ENCODE measurements at places on chromosomes 12 and 14.

DNA sequence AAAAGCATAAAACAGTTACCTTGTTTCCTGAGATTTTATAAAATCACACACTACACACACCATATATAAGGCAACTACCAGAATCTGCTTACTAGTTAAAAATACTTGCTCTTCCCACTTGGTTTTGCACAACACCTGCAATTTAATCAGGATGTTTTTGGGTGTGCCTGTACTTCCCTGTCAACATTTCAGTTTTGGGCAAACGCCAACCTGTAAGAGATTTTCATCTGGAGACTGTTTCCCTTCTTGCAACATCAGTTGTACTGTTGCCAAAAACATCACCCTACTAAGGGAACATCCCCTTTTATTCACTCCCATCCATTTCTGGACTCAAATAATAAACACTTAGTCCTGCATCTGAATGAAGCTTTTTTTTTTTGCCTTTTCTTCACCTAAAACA lies 172.3 kb downstream of the DUSP6 start:
- DNase-seq = peak; percentile 88

- no peak for DNase-seq
Measured at GRCh38 chr14:43697003-43697402, 810.1 kb downstream of the FSCB start.

- DNase-seq = no peak
Measured at GRCh38 chr12:66251049-66251448, 51.2 kb upstream of the HELB start.

DNA sequence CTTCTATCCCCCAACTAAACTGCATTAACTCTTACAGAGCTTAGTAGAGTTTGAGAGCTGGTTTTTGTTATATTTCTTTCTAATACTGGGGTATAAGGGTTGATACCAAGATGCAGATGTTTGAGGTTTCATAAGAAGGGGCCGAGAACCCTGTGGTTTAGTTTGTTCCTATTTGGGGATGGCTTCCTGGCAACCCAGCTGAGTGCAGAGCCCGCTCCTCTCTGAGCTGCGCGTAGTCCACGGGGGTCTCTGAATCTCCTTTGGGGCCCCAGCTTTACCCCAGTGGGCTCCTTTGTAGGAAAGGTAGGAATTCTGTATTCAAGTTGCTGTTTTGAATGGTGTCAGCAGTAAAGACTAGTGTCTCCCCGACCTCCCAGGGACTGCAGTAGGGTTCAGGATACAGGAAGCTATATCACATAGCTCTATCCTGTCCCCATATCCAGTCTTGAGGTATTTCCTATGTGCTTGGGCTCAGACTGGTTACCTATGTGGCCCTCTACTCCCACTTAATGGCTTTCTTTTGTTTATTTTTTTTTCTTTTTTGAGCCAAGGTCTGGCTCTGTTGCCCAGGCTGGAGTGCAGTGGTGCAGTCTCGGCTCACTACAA lies 25.4 kb downstream of the PLXNC1 start:
- no peak for DNase-seq

GRCh38 chr14:73460691-73461127 lies 2.4 kb upstream of the NUMB start:
- peak; percentile 61 for DNase-seq

GRCh38 chr12:131384544-131384855 lies 326.4 kb upstream of the SFSWAP start:
- DNase-seq = no peak

DNA sequence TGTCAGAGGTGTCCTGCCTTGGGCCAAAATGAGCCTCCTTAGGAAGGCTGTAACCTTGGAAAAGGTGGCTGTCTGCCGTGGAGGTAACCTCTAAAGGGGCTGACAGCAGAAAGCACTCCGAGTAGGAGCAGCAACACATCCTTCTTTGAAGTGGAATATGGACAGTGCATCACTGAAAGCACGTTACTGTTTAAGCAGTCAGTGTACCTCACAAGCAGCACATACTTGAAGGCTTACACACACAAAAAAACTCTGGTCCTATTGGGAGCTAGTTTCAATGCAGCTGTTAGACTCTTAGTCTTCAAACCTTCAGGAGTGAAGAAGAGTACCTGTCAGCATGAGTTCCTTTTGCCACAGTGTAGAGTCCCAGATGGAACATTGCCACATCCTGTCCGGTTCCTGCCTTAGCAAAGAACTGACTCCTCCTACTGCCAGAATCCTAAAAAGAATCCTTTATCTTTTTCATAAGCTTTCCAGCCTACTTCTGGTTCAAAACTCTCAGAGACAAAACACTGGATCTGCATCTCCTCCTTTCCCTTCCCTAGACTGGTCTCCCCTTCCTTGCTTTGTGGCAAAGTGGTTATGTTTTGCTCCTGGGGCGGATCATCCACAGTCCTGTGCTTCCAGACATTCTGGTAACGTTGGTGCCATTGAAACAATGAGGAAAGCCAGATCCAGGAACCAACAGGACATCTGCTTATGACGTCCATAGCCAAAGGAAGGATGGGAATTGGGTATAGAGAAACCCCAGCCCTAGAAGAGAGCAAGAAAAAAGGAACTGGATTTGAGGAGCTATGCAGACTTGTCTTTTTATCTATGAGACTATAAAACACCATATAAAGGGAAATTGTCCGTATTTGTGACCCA lies 8.5 kb upstream of the MDM1 start:
- no peak for DNase-seq

- no peak for DNase-seq
Measured at GRCh38 chr14:21036751-21037150, 2.1 kb upstream of the RNASE13 start.

DNA sequence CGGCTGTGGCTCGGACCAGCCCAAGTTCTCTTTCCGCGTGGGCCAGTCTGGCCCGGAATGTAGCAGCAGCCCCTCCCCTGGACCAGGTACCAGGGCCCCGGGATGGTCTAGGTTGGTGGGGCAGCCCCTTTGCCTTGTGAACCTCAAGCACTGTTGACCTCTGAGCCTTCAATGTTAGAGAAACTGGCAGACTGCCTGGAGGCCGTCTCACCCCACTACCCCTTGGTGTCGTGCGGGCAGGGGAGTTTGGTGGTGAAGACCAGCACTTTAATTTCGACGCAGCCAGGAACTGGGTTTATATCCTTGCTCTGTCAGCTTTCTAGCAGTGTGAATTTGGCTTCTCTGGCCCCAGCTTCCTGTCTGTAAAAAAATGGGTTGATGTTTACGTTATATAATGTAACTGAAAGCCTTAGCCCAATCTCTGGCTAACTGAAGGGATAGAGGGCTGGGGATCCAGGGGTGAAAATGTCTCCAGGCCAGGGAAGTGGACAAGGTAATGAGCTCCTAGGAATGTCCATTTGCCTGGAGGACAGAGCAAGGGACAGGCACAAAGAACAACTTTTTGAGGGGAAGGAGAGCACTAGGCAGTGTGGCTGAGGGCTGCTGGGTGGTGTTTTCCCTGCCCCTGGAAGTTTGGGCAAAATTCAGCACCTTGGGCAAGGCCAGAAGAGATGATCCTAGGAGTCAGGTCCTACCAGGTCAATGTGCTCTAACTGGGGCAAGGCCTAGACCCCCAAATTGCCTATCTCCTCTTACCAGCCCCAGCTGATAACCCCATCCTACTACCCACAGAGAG lies 11.4 kb downstream of the MCRS1 start:
- DNase-seq = no peak

- no peak for DNase-seq
Measured at GRCh38 chr12:32558903-32559302, 120.2 kb upstream of the DNM1L start.

DNA sequence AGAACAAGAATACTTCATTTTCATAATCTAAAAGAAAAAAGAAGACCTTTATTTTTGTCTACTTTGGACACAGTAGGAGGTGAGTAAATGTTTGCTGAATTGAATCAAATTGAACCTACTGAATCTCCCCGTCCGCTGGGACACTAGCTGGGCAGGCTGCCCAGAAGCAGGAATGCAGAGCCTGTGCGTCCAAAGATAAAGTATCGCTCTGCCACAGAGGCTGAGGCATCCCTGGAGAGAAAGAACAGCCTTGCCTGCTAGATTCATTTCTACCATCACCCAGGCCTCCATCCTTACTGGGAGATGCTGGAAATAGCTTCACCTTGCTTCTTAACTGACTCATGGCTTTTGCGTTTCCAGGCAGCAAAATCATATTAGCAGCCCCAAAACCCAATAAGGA lies 64.1 kb upstream of the TSPAN11 start:
- DNase-seq = peak; percentile 60

GRCh38 chr14:64849940-64850339 lies 29.8 kb downstream of the SPTB start:
- no peak for DNase-seq

DNA sequence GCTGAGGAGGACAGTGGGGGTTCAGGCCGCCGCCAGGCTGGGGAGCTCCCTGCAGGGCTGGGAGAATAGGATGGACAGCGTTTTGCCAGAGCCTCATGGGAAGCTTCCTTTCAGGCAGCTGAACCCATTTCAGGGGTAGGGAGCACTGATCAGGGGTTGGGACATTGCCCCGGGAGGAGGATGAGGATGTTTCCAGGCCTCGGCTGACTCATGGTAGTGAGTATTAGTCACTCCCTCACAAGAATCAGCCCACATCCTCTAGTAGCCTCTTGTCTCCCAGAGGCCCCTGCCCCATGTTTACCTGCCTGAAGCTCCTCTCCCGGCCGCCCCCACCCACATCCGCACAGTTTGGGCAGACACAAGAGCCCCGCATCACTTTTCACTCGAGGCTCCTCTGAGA lies 89.8 kb downstream of the ZFP36L1 start:
- peak; percentile 72 for DNase-seq

GRCh38 chr12:82359115-82359478 lies 768 bp downstream of the METTL25 start:
- no peak for DNase-seq

DNA sequence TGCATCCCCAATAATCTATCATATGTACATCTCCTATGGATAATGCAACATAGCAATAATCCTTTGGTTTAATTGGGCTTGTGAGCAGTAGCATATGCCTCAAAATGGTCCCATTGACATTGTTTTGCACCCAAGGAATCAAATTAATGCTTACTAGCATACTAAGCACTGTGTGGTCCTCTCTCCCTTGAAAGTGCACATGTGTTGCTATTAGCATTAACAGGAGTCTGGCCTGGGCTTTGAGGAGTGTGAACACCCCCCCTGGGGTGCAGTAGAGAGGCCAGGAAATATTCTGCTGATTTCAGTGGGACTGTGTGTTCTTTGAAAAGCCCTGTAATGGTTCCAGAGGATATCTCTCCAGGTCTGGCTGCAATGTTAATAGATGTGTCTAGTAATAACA lies 1148.4 kb downstream of the VRK1 start:
- DNase-seq = no peak

GRCh38 chr14:56992332-56992820 lies 182.1 kb upstream of the OTX2 start:
- no peak for DNase-seq

- no peak for DNase-seq
Measured at GRCh38 chr12:69843608-69844007, 18.6 kb downstream of the MYRFL start.

GRCh38 chr14:26252176-26252575 lies 345.7 kb downstream of the NOVA1 start:
- DNase-seq = no peak

DNA sequence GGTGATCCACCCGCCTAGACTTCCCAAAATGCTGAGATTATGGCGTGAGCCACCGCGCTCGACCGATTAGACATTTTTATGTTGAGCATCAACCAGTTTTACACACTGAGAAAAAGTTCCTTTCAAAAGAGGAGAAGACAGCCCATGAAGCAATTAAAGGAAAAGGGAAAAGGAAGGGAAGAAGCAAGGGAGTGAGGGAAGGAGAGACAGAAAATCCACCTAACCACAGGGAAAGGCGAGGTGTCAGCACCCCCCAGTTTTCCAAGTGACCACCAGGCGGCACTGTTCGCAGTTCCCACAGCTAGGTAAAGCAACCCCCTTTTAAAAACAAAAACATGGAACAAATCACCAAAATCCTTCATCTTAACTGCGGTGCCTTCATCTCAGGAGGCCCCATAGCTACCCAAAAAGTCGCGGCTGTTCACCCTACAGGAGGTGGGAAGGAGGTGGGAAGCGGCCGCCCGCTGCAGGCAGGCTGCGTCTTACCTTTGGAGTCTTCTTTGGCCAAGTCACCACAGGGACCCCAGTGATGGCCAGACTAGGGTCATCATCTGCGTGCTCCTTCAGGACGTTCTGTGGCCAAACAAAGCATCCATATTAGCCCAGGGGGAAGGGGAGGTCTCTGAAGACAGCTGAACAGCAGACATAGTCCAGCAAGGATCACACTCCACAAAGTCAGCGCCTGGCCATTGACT lies 86.6 kb downstream of the KDM2B start:
- DNase-seq = peak; percentile 4

DNA sequence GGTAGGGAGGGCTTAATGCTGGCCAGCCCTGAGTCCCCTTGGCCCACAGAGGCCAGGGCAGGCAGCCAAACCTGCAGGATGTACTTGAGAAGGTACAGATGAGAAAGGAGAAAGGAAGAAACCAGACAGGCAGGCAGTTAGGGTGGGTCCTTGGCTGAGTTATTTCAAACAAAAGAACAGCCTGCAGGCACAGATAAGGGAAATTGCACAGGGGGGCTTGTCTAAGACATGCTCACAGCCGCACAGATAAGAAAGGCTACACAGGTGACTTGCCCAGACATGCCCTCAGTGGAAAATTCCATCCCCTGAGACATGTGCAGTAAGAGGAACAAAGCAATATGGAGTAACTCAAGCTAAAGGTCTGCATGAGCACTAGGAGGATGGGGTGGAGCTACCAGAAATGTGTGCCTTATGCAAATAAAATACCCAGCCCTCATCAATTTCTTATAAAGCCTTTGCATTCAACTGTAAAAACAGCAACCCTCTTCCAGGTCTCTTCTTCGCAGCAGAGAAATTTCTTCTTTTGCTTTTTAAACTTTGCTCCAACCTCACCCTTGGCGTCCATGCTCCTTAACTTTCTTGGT lies 158.2 kb upstream of the RGS6 start:
- DNase-seq = no peak

GRCh38 chr12:3841783-3842182 lies 31.4 kb downstream of the PARP11 start:
- no peak for DNase-seq

GRCh38 chr12:115756271-115756670 lies 521.2 kb downstream of the MED13L start:
- no peak for DNase-seq

DNA sequence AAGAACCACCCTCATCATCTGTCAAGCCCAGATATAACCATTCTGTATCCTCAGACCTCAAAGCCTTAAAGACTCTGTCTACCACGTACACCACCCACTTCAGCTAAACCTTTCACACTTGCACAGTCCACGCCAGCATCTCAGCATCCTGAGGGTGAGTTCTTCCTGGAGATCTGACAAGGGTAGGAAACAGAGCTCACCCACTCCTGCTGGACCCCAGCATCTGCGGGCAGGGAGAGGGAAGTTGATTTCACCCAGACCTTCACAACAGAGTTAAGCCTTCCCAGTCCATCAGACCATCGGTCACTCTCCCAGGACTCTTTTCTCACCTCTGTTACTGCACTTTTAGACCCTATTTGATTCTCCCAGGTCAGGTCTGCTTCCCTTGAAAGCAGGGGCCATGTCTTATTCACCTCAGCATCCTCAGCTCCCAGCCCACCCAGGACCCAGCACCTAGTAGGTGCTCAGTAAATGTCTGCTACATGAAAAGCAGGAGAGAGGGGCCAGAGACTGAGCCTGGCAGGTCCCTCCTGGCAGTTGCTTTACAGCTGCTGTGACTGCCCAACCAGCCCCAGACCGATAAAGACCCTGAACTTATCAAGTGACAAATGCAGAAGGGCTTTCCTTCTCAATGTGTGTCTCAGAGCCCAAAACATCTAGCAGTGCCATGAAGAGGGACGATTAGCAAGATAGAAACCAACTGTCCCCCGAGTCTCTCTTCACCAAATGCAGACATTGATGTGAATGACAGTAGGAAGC lies 34.1 kb downstream of the ANO2 start:
- no peak for DNase-seq

- DNase-seq = peak; percentile 58
Measured at GRCh38 chr12:93376436-93377251, 1.1 kb upstream of the NUDT4 start.
